Erythroblast (primary cell): ENCODE measurements at places on chromosomes 2 and 18.

DNA sequence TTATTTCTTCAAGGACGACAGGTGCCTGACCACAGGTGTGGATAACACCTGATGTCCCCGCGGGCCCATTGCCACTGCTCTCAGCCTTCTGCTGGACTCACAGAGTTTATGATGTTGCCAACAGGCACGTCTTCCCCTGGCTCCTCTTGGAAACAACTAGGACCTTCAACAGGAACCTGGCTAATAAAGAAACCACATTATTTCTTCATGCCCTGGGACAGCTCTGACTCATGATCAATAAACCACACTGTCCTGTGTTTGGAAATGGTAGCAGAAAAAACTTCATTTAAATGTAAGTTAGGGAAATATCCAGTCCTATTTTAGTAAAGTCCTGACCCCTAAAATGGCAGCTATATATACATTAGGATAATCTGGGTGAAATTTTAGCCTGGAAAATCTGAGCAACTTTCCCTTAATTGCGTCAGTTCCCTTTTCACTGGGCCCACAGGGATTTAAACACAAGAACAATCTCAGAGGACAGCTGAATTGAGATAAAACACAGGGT is 158.9 kb downstream of the VAPA start:
- DNase-seq, result no peak

GRCh38 chr2:177295484-177295883 is 31.0 kb upstream of the NFE2L2 start:
- no peak for DNase-seq

- no peak for DNase-seq
Measured at GRCh38 chr2:219001577-219002394, 8.6 kb upstream of the CRYBA2 start.

- DNase-seq, result no peak
Measured at GRCh38 chr2:144708626-144709025, 188.7 kb upstream of the ZEB2 start.

GRCh38 chr2:71554706-71555056 is 101.3 kb downstream of the DYSF start:
- DNase-seq, result no peak
